ENCODE measurements at places on chromosomes 16 and 17. TPM values are rescaled to one million over a fixed set of nuclear protein-coding genes. Genes with fewer than 3 reads are reported as not detected.

The TEKT1 gene
- total RNA-seq = not detected

DNA sequence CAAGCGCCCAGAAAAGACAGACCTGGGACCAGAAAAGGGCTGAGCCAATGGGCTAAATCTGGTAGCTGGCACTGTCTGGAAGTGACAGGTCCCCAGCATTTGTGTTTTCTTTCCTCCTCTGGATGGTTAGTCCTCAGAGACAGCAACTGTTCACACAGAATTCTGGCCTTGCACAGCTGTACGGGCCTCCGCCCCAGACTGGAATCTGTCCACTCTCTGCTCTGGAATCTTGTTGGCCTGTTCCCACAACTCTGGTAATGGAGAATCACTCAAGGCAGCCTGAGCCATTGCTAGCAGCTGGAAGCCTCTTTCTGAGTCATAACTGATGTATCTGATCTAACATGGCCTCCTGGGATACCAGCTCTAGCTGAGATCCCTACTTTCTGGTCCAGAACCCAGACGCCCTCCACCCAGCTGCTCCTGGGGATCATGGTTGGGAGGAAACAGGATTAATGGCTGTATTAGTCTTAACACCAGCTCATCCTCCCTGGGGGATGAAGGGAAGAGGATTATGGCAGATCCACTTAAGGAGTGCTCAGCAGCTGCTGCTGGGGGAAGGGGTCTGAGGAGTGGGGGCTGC is 9.1 kb downstream of the ZNF668 start:
- DNase-seq = no peak

DNA sequence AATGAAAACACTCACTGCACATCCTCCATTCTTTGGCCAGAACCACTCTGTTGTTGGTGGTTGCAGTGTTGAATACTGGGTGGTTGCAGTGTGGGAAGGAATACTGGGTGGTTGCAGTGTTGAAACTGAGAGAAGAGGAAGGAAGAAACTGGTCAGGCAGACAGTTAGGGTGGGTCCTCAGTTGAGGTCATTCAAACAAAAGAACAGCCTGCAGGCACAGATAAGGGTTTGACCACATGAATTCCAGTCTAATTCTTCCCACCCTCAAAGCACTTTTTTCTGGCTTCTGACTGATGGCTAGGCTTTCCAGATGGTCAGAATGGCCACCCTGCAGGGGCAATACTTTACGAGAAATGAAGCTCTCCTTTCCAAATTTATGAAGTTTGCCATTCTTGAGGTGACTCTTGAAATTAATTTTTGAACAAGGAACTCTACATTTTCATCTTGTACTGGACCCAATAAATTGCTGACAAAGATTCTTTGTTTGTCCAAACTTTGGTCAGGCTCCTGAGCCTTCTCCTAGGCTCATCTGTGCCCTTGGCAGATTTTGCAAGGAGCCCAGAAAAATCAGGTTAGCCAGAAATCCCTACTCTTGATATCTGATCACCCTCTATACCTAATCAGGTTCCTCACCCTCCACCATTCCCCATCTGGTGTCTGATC is 596.6 kb upstream of the CDH5 start:
- DNase-seq = no peak

- no peak for DNase-seq
These were observed 985 bp upstream of the TMEM107 start for GRCh38 chr17:8176998-8177731.

DNA sequence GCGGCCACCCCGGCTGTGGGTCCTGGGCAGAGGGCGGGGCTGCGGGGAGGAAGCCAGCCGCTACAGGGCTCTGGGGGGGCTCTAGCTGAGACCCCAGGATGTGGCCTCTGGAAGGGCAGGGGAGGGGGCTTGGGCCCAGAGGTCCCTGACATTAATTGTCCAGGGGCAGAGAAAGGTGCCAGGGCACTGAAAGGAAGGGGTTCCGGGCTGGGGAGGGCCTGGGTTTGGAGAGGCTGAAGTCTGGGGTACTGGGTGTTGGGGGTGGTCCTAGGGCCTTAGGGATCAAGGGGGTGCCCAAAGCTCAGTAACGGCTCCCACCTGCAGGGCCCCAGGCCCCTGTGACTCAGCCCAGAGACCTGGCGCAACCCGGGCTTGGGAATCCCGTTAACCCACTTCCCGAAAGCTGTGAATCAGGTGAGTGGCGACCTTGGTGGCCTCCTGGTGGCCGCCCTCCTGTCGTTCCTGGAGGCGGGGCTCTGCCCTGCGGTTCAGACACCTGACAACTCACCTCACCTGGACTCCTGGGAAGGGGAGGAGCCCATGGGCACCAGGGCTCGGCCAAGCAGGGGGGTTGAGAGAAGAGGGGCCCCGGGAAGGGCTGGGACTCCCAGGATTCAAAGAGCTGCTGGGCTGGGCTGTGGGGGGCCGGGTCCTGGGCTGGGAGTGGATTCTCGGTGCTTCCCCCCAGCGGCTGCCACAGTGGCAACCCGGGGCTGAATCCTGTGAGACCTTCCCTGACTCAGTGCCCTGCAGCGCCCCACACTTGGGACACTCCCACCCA is 465 bp upstream of the PRSS22 start:
- DNase-seq = no peak

DNA sequence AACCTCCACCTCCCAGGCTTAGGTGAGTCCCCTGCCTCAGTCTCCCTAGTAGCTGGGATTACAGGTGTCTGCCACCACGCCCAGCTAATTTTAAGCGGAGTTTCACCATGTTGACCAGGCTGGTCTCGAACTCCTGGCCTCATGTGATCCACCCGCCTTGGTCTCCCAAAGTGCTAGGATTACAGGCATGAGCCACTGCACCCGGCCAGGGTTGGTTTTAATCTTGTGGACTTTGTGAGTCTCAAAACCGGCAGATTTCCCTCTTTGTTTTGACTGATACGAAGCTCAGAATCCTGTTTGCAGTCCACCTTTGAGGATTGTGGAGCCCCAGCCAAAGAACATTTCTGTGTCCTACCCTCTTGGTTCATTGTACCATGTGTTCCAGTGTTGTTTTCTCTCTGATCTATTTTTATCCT is 16.4 kb upstream of the CPSF4L start:
- DNase-seq = no peak

The DLX3 gene
- total RNA-seq = not detected
